ENCODE measurements at places on chromosomes 3 and 15. TPM values are rescaled to one million over a fixed set of nuclear protein-coding genes. Genes with fewer than 3 reads are reported as not detected.

KCNH8 gene
- not detected for total RNA-seq

ATP13A4 gene
- total RNA-seq = not detected

OR5K2 gene
- not detected for total RNA-seq

COL6A6 gene
- under 0.01 TPM for total RNA-seq

DNA sequence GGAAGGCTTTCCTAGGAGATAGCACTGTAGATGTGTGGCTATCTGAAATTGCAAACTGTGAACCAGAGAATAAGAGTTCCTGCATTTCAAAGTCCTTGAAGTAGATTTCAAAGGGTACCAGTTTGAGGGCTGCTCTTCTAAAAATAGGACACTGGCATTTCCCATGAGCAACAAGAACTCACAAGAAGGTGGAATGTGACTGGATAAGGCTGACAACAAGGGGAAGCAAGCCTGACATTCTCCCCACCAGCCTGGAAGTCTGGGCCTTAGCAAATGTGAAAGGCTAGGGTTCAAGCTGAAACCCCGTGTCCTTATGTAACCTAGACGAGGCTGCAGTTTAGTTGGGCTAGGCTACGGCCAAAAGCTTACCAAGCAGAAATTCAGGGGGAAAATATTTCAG lies 18.7 kb upstream of the TJP1 start:
- H3K27me3 ChIP-seq = no peaks in the 10 kb centered on the region
- H3K4me1 ChIP-seq = peaks cover 15% of the 10 kb centered on the region
- no peak overlapping the region for H3K27ac ChIP-seq
- no peaks in the 10 kb centered on the region for H3K36me3 ChIP-seq
- no peak for DNase-seq
- no peak overlapping the region for H3K4me3 ChIP-seq

- no peak overlapping the region for H3K27ac ChIP-seq
- no peak for DNase-seq
- H3K4me3 ChIP-seq = no peak overlapping the region
- H3K27me3 ChIP-seq = no peaks in the 10 kb centered on the region
- no peaks in the 10 kb centered on the region for H3K36me3 ChIP-seq
- peaks cover 25% of the 10 kb centered on the region for H3K4me1 ChIP-seq
Observed at GRCh38 chr15:92833106-92833433, 67.1 kb upstream of the CHD2 start.

GRCh38 chr3:163684651-163685050 lies 1393.6 kb downstream of the SI start:
- no peak for DNase-seq
- no peaks in the 10 kb centered on the region for H3K27me3 ChIP-seq
- H3K36me3 ChIP-seq = no peaks in the 10 kb centered on the region
- no peak overlapping the region for H3K27ac ChIP-seq

DNA sequence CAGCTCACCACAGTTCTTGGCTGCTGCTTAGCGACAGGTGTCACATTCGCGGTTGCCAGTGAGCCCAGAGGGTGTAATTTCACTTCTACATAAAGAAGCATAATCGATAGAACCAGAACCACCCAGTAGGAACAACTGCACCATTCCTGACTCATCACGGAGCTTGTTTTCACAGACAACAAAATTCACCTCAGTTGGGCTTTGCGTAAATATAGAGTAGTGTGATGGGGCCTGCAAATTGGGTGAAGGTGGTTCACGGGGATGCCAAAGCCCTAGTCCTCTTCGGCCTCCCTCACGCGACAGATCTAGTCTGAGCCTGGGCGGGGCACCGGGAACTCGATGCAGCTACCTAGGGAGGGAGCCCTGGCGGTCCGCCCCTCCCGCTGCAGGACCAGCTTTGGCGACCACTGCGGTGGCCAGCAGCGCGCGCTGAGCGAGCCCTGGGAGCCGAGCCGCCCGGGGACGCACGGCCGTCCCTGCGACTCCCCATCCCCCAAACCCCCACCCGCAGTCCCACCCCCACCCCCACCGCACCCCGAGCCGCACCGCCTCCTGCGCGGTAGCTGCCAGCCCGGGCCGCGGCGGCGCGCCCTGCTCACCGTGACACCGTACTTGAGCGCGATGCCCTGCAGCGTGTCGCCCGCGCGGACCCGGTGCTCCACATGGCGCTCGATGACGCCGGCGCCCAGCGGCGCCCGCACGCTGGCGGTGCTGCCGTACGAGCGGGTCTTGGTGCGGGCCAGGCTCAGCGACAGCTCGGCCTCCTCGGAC lies 519 bp downstream of the LYSMD2 start:
- DNase-seq = peak; percentile 80
- H3K4me1 ChIP-seq = peaks cover 13% of the 10 kb centered on the region
- no peak overlapping the region for H3K27ac ChIP-seq
- H3K27me3 ChIP-seq = no peaks in the 10 kb centered on the region
- H3K36me3 ChIP-seq = no peaks in the 10 kb centered on the region
- peak overlapping the region; percentile 73 for H3K4me3 ChIP-seq

GRCh38 chr3:112175646-112176045 lies 42.6 kb upstream of the GCSAM start:
- no peak overlapping the region for H3K27ac ChIP-seq
- H3K27me3 ChIP-seq = no peaks in the 10 kb centered on the region
- DNase-seq = no peak
- no peaks in the 10 kb centered on the region for H3K4me1 ChIP-seq

PAK6 gene
- total RNA-seq = not detected

- no peaks in the 10 kb centered on the region for H3K27me3 ChIP-seq
- peaks cover 62% of the 10 kb centered on the region for H3K4me1 ChIP-seq
- peaks cover 11% of the 10 kb centered on the region for H3K36me3 ChIP-seq
Observed at GRCh38 chr15:66760097-66760967, 58.3 kb downstream of the SMAD6 start.

MST1 gene
- total RNA-seq = 6.5 TPM

GRCh38 chr3:115275896-115276295 lies 128.8 kb upstream of the ZBTB20 start:
- no peak overlapping the region for H3K4me3 ChIP-seq
- H3K27me3 ChIP-seq = no peaks in the 10 kb centered on the region
- no peak overlapping the region for H3K27ac ChIP-seq
- peaks cover 16% of the 10 kb centered on the region for H3K4me1 ChIP-seq
- no peaks in the 10 kb centered on the region for H3K36me3 ChIP-seq

GABRG3 gene
- total RNA-seq = not detected

All from osteoblast (primary cell).